CD4-positive, alpha-beta T cell treated with Interleukin-10 for 1 hour (primary cell): ENCODE measurements at places on chromosomes 3 and 15.

DNA sequence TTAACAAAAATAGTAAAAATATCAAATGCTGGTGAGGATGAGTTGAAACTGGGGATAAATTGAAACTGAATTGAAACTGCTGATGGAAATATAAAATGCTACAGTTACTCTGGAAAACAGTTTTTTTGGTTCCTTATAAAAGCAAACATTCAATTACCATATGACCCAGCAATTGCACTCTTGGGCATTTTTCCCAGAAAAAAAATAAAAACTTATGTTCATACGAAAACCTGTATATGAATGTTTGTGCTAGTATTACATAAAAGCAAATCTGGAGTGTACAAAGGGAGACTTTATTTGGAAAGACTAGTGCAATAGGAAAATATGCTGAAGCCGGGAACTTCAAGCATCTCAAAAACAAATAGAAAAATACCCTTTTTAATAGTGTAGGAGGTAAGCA is 857.9 kb upstream of the CADM2 start:
- no peak for DNase-seq

DNA sequence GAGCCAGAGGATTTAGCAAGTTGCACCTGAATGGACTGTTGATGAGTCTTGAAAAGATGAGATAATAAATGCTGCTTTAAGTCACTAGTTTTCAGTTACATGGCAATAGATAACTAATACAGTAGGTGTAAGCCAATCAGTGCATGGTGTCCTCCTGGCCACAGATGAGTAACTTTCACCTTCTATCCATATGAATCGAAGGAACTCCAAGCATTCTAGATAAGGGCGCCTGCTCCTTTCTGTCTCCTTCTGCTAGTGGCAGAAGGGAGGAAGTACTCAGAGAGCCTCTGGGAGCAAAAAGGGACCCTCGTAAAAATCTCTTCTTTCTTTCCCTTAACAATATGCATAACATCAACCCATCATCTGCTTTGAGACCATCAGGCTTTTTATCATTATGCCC is 37.3 kb downstream of the TM6SF1 start:
- no peak for DNase-seq

GRCh38 chr3:177538048-177538749 is 340.9 kb upstream of the TBL1XR1 start:
- no peak for DNase-seq

GRCh38 chr3:128556384-128556783 is 63.4 kb upstream of the GATA2 start:
- no peak for DNase-seq

DNA sequence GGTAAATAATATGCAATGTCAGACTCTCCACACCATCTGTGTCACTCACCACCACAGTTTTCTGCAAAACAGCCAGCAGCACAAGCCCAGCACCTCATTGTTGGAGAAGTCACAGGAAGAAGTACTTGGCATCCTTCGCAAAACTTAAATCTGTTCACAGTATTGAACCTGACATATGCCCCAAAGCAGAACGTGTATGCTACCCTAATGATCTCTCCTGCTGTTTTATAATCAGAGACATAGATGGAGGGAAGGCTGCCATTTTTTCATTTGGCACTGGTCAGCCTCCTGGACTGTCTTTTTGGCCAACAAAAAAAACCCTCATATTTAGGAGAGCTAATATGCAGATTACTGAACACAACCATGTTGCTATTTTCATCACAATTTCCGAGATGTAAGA is 1272.9 kb downstream of the ROBO1 start:
- no peak for DNase-seq

DNA sequence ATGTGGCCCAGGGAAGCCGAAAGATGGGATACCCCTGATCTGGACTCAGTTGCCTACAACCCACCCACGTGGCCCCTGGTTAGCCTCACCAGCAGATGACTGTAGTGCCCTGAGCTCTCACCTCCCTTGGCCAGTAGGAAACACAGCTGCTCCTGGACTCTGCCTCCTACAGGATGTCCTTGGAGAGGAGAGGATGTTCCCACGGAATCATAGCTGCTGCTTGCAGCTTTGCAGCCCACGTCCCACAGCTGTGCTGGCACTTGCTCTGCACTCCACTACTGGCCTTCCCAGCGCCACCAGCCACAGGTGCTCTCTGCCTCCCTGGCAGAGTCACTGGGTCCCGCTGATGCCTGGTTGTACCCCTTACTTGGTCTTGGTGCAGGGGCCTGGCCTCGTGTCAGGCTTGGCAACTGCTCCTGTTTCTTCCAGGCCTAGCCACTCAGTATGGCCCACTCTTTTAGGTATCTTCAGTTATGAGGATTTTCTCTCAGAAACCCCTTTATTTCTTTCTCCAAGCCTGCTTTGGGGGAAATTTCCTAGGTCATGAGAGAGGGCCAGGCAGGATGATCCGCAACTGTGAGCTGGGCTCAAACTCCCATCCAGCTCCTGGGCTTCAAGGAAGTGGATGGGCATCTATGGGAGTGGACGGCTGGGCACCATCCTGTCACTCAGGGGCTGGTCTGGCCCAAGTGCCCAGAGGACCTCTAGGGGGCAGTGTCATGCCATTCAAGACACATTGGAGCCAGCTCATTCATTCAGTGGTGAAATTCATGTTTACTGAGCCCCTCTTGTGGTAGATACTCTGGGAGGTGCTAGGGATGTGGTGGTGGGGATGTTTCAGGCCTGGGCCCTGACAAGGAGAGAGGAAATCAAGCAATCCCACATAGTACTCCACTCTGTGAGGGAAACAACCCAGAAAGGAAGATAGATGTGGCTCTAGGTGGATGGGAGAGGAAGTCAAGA is 16.2 kb upstream of the VILL start:
- DNase-seq, result peak; percentile 78

DNA sequence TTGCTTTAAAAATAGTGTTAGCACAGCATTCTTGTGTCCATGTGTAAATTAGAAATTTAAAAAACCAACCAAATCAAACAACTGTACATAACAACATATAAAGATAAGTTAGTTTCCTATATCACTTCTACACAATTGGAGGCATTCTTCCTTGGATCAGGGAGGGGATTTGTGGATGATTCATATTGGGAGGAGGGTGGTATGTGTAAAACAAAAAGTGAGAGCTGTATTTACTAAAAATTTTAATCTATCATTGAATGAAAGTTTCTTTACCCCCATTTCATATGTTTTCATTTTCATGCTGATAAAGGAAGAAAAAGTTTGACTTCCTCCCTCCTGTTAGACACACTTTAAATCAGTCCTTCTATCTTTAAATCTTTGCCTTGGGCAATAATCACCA is 325.0 kb downstream of the SATB1 start:
- no peak for DNase-seq

DNA sequence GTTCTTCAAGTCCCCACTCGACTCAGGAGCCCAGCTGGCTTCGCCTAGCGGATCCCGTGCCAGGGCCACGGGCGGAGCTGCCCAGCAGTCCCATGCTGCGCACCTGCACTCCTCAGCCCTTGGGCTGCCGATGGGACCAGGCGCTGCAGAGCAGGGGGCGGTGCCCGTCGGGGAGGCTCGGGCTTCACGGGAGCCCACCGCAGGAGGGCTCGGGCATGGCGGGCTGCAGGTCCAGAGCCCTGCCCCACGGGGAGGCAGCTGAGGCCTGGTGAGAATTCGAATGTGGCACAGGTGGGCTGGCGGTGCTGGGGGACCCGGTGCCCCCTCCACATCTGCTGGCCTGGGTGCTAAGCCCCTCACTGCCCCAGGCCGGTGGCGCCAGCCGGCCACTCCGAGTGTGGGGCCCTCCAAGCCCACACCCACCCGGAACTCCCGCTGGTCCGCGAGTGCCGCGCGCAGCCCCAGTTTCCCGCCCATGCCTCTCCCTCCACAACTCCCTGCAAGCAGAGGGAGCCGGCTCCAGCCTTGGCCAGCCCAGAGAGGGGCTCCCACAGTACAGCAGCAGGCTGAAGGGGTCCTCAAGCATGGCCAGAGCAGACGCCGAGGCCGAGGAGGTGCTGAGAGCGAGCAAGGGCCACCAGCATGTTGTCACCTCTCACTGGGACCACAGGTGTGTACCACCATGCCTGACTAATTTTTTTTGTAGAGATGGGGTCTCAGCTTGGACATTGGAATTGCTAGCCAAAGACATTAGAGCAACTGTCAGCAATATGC is 17.0 kb downstream of the RAB7A start:
- no peak for DNase-seq

DNA sequence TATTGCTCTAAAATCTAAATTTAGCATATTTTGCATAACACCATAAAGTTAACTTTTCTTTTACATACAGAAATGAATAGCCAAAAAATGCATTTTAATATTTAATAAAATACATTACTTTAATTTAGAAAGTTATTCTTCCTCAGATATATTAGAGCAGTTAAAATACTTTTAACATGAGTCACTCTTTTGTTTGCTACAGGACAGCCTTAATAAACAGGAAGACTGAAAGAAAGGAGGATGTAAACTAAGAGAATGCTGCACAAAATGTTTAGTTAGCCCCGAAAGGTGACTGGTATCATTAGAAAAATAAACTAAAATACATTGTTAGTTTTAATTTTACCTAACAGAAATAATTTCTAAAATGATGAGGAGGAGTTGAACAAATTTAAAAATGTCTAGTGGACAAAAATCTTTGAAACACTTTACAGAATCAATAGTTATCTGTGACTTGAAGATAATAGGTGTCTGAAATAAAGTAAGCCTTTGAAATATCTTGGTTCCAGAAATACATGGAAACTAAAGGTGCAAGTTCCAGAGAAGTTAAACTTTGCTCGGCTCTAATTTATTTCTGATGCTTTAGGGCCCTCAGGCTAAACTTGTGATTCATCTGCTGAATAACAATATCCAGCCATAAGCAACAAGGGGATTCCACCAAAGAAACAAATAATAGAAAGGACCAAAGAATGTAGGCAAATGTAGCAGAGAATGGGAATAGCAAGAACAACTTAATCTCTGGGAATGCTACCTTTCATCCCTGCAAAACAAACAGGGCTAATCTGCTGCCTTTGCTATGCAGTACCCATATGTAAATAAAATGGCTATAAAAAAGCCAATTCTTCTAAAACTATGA is 138.3 kb upstream of the UBP1 start:
- DNase-seq, result no peak
